Activated naive CD4-positive, alpha-beta T cell treated with Interleukin-2 at 50 U/mL for 16 hours (primary cell): ENCODE measurements at places on chromosomes 16 and 17.

GRCh38 chr17:82236142-82236971 lies 7.5 kb downstream of the SLC16A3 start:
- DNase-seq, result peak; percentile 73

DNA sequence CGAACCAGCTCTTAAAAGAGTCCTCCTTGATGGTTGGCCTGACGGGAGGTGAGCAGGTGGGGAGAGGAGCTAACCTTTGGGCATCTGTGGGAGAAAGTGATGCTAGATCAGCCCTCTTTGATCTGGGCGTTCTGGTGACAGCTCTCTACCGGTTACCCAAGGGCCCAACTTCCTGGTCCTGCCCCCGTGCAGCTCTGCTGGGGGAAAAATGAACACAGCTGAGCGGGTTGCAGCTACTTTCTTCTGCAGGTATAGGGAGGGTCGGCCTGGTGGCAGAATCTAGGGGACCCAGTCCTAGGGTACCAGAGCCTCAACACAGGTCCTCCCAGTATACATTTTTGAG lies 2.9 kb downstream of the SHISA9 start:
- no peak for DNase-seq

DNA sequence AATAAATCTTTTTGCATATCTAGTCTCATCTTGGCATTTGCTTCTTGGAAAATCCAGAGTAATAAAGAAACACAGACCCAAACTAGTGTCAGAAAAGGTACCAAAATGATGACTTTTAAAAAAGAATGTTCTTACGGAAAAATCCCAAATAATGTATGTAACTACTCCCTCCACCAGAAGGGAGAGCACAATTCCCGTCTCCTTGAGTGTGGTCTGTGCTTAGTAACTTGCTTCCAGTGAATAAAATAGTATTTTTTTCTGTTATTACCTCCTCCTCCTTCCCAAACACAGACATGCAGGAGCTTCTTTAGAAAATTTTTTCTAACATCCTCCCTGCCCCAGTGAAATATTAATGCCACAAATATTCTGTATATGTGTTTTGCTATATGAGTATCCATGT lies 358.1 kb downstream of the ZFHX3 start:
- DNase-seq, result no peak

DNA sequence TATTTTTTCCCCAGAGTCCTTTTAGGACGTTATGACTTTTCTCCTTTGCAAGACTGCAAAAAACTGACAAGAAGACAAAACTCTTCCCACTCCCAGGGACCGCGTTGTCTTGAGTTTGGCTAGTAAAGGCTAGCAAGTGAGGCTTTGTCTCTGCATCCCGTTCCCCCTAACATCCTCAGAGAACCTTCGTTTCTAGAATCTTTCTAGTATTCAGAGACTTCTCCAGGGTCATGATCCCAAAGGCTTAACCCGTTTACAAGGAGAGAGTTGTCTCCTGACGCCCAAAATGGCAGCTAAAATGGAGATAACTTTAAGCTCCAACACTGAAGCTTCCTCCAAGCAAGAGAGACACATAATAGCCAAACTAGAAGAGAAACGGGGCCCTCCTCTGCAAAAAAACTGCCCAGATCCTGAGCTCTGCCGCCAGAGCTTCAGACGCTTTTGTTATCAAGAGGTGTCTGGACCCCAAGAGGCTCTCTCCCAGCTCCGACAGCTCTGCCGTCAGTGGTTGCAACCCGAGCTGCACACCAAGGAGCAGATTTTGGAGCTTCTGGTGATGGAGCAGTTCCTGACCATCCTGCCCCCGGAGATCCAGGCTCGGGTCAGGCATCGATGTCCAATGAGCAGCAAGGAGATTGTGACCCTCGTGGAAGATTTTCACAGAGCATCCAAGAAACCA lies 843 bp downstream of the ZNF174 start:
- no peak for DNase-seq

DNA sequence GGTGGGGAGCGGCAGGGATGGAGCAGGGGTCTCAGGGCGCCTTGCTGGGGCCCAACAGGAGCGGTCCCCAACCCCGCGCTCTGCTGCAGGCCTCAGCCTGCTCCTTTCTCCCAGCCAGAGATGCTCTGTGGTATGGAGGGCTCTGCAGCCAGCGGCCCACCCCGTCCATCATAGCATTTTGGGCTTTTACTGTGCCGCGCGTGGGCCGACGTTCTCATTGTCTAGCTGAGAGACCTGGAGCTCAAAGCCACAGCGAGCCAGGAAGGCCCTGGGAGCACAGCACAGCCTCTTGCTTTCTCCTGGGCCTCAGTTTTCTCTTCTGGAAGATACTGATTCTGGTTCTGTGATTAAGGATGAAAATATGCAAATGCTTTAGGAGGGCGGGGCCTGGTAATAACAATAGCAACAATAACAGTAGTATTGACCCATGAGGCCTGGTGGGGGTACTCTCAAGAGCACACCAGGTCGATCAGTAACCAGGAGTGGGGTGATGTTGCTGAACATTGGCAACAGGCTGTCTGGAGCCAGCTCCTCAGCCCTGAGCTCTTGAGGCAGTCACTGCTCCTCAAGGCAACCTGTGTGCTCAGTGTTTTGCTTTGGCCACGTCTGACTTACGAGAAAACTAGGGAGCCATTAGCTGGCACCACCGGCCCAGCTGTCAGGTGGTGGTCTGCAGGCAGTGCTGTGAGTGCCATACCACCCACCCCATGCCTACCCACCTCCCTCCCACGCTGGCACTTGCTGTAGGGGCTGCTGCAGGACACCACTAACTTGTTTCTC lies 1.1 kb upstream of the RASD1 start:
- DNase-seq, result no peak

DNA sequence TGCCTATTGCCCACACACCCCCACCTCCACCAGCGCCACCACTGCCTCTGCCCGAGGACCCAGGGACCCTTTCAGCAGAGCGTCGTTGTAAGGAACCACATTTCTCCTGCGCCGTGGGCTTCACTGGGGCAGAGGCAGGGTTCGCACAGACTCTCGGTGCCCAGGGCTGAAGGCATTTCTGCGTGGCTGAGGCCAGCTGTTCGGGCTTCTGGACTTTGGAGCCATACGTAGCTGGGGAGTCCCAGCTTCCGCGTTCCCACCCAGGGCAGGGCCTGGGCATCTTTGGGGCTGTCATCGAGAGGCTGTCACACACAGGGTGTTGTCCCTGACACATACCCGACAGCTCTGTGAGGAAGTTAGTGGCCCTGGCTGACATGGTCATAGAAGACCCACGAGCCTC lies 16.0 kb upstream of the SMIM5 start:
- no peak for DNase-seq

GRCh38 chr16:54718376-54718775 lies 212.3 kb upstream of the IRX5 start:
- DNase-seq, result no peak

GRCh38 chr16:85169333-85170065 lies 57.2 kb upstream of the CIBAR2 start:
- DNase-seq, result no peak

DNA sequence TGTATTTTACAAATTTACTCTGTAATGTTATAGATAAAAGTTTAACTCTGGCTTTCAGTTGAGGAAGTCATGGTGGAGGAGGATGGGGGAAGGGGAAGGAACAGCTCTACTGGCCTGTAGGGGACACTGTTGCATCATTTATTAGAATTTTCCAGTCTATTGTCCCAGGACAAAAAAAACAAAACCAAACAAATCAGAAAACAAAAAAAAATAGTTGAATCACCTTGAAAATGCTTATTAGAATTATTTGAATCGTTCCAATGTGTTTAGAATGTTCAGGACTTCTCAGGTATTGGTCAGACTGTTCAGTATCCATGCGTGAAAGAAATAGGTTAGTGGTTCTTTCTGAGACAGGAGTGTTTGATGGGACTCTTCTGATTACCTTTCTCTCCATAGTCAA lies 242.0 kb downstream of the FTO start:
- no peak for DNase-seq

DNA sequence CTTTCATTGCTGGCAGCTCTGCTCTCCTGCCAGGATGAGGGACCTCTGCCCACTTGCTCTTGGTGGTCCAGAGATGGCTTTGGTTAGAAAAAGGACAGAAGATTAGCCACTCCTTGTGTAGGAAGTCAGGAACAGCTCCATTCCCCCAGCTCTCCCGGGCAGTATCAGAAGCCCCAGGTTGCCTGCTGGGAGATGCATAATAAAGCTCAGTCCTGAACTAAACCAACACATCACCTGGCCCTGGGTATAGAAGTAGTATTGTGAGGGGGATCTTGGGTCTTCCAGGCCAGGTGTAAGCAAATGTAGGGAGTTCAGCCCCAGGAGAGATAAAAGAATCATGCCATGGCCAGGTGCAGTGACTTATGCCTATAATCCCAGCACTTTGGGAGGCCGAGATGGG lies 52.4 kb downstream of the NEUROD2 start:
- DNase-seq, result no peak

DNA sequence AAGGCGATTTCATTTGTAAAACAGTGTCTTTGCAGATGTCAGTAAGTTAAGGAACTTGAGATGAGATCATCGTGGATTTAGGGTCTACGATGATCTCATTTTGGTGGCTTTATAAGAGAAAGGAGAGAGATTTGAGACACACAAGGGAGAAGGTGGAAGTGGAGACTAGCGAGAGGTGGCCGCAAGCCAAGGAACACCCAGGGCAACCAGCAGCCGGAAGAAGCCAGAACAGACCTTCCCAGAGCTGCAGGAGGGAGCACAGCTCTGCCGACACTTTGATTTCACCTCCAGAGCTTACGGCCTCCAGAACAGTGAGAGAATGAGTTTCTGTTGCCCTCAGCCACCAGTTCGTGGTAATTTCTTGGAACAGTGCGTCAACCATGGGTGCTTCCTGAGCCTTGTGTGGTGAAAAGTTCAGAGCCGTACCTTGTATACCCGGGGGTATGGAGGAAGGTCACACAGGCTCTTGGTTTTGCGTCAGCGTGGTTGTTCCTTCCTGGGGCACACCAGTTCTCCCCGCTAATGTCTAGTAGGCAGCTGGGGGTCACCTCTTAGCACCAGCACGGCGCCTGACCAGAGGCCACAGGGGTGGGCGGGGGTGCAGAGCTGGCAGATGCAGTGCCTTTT lies 12.9 kb upstream of the SEC14L1 start:
- peak; percentile 70 for DNase-seq

GRCh38 chr16:70522216-70523075 lies 908 bp downstream of the COG4 start:
- no peak for DNase-seq

- DNase-seq, result no peak
These were observed 179.6 kb upstream of the IRX3 start for GRCh38 chr16:54466233-54466632.

DNA sequence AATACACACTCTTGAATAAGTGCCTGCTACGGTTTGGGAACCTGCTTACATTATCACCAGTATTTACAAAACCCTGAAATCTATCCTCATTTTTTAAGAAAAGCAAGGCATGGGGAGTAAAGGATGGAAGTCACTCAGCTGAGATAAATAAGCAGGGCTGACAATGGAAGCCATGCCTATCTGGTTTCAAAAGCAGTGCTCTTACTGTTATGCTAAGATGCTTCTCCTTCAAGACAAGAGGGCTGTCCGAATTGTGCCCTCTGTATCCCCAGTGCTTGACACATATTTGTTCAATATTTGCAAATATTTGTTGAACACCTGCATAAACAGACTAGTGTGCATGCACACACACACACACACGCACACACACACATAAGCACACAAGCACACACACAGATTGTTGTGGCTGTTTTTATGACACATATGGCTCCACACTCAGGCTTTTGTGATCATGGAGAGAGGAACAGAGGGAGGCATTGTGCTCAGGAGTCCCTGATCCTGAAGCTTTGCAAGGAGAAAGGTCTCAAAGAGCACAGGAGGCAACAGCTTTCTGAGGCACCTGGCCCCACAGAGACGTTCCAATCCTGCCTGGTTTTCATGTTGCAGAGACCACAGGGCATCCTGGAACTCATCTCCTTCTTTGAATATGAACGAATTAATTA lies 401.6 kb upstream of the CDH11 start:
- no peak for DNase-seq

GRCh38 chr17:59094861-59095530 lies 11.7 kb downstream of the TRIM37 start:
- no peak for DNase-seq

GRCh38 chr17:21141331-21141730 lies 14.6 kb downstream of the DHRS7B start:
- DNase-seq, result no peak

DNA sequence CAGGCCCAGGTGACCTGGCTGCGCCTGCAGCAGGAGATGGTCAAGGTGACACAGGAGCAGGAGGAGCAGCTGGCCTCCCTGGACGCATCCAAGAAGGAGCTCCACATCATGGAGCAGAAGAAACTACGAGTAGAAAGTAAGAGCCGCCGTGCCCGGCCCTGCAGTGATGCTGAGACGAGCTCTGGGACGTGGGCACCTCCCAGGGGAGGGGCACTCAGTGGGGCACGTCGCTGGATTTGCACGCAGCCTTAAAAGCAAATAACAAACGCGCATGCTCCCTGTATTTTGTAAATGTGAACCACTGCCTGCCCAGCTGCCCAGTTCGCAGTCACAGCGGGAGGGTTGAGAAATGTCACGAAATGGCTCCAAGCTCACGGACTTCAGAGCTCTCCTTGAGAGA lies 15.3 kb upstream of the GAA start:
- DNase-seq, result no peak

GRCh38 chr16:54142787-54143186 lies 143.8 kb downstream of the IRX3 start:
- no peak for DNase-seq

- DNase-seq, result no peak
These were observed 1.5 kb downstream of the ESRP2 start for GRCh38 chr16:68234188-68235107.

- DNase-seq, result no peak
These were observed 12.6 kb downstream of the UTS2R start for GRCh38 chr17:82384051-82384729.

DNA sequence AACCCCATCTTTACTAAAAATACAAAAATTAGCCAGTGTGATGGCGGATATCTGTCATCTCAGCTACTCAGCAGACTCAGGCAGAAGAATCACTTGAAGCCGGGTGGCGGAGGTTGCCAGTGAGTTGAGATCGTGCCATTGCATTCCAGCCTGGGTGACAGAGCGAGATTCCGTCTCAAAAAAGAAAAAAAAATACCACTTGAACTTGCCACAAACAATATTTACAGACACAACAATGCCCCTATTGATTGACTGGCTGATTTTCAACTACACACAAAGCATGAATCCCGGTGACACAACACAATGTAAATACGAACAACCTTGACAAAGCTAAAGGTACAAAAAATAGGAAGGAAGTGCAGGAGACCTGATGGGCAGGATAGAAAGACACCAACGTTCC lies 49.3 kb downstream of the NXN start:
- no peak for DNase-seq
